ENCODE measurements at places on chromosomes 13 and 19.
A peak's percentile ranks its signal among the peaks of the same experiment; 100 is the strongest.

- DNase-seq, result no peak
These were observed 48.1 kb upstream of the RAP2A start for GRCh38 chr13:97385854-97386253.

- no peak for DNase-seq
These were observed 9.1 kb downstream of the TLE5 start for GRCh38 chr19:3053218-3053621.

DNA sequence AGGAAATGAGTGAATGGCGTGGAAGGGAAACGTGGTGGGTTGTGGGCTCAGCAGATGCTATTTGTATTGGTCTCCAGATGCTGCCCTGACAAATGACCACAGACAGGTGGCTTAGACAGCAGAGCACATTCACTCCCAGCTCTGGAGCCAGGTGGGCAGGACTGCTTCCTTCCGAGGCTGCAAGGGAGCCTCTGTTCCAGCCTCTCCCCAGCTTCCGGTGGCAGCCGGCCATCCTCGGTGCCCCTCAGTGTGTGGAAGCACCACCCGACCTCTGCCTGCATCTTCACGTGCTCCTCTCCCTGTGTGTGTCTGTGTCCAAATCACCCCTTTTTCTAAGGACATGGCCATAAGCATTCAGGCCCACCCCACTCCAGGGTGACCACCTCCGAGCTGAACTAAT, 105.1 kb downstream of the SOX1 start:
- DNase-seq, result no peak

- no peak for DNase-seq
These were observed 1251.9 kb downstream of the PCDH17 start for GRCh38 chr13:58883405-58883804.

DNA sequence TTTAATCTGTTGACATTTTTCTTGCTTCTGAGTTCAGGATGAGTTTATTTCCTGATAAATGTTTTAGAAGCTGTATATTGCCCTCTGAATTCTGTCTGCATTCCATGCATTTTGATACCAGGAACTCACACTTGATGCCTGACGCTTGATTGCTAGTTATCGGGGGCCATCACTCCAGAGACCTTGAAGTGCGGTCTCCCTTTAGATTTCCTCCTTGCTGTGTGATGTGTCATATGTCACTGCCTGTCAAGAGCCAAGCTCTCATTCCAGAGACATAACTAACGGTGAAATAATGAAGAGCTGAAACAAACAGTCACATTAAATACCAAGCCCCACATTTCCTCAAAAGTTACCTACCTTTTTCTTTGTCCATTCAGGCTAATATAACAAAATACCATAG, 155.5 kb downstream of the TNFSF13B start:
- no peak for DNase-seq

GRCh38 chr13:95437561-95437960, 115.0 kb upstream of the CLDN10 start:
- DNase-seq, result no peak

DNA sequence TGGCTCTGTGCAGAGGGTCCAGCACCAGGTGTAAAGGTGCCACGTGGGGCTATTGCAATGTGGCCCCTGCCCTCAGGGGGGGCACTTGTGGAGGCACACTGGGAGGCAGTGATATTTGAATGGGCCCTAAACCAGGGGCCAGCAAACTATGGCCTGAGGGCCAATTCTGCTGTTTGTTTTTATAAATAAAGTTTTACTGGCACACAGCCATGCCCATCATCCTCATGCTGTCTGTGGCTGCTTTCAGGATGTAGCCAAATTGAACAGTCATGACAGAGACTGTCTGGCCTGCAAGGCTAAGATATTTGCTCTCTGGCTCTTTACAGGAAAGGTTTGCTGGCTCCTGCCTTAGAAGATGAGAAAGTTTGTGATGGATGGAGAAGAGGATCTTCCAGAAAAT, 33.9 kb upstream of the RANBP3 start:
- DNase-seq, result no peak

GRCh38 chr19:50496189-50497021, 14.6 kb downstream of the JOSD2 start:
- peak; percentile 74 for DNase-seq

DNA sequence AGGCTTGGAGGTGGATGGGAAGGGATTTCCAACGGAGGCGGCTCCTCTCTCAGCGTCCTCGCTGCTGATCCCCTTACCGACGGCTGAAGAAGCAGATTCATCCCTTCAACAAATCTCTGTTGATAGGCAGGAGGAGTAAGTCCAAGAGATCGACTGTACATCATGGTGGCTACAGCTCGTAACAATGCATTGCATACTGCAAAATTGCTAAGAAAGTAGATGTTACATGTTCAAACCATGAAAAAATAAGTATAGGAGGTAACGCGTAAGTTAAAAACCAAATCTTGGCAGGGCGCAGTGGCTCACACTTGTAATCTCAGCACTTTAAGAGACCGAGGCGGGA, 468 bp upstream of the SLC39A3 start:
- DNase-seq, result no peak

- DNase-seq, result peak; percentile 48
These were observed 58.1 kb upstream of the UBL3 start for GRCh38 chr13:29908416-29909080.

Measured in left ventricle myocardium inferior (tissue), 1 donor.